ENCODE measurements at places on chromosomes 11 and 22.

DNA sequence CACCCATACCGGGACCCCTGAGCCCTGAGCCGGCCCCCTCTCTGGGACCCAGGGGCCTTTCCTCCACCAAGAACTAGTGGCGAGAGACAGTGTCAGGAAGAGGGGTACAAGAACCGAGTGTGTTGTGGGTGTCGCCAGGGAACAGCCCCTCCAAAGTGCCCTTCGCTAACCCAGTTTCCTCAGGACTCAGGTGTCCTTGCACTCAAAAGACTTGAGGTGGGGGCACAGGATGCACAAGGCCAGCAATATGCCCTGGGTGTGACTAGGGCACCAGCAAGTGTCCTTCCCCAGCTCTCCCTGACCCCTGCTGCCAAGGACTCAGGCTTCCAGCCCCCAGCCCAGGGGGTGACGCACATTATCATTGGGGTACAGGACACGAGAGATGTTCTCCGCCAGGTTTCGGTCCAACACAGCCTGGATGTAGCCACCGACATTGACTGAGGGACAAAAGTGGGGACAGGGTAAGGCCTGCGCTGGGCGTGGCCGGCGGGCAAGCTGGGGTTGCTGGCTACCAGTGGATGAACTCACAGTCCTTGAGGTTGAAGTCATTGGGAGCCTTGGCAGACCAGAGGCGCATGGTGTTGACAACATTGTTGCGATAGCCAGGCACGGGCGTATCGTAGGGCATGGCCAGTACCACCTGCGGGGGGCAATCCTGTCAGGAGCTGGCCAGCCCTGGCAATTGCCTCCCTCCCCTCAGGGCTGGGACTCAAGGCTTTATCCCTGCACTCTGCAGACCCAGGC is 4.7 kb downstream of the PYGM start:
- no peak for DNase-seq

- DNase-seq, result no peak
Observed at GRCh38 chr11:102415304-102415916, 37.2 kb downstream of the TMEM123 start.

GRCh38 chr22:27196606-27197005 is 539.2 kb downstream of the MIAT start:
- no peak for DNase-seq

- DNase-seq, result no peak
Observed at GRCh38 chr22:28139961-28140360, 220.9 kb upstream of the PITPNB start.

DNA sequence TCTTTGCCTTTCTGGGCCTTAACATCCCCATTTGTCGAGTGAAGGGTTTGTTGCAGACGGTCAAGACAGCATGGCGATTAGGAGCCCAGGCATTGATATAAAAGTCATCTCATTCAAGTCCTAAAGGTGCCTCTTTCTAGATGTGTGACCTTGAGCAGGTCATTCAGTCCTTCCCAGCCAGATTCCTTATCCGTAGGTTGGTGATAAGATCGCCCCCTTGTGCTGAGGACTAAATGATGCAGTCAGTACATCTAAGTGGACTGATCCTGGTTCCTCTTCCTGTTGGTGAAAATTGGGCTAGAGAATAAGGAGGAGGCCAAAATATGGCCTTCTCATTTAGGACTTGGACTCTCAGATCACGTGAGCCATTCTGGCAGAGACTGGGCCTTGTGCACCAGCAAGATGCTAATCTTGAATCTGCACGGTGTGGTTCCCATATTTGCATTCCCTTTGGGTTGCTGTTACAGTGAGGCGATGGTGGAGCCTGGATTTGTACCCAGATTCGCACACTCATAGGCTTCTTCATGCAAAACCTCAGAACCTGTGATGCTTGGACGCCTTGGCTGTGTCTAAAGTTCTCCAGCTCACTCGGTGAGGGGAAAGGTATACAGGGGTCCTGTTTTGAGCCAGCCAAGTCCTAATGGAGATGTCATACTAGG is 156.8 kb downstream of the MYO18B start:
- no peak for DNase-seq

- DNase-seq, result no peak
Observed at GRCh38 chr11:100922121-100922520, 207.5 kb downstream of the PGR start.

GRCh38 chr22:49076300-49077035 is 751.2 kb downstream of the BRD1 start:
- no peak for DNase-seq

DNA sequence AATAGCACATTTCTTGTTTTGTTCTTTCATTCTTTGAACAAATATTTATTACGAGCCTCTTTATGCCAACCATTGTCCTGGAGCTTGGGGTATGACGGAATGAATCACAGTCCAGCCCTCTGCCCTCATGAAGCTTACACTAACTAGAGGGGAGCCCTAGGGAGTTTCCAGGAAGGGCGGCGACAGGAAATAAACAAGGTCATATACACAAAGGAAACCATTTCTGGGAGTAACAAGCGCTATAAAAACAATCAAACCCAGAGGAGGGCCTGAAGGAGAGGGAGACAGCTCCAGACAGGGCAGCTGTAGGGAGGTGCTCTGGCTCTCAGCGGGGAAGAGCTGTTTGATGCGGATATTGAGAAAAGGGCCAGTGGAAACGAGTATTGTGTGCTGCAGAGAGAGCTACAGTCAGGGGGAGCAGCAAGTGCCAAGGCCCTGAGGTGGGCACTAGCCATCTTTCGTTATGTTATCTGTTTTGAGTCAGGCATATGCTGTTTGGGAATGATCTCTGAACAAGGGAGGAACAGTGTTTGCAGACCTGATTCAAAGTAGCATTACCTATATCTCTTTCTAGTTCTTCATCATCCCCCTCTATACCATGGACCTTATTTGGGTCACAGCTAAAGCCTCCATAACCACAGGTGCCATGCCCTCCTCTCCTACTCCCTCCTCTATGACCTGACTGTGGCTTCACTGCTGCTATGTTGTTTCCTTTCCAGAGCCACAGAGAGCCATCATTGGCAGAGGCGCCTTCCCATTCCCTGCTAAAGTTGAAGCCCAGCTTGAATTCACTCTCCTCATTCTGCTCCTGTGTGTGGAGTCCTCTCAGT is 15.3 kb upstream of the ZBTB16 start:
- no peak for DNase-seq

GRCh38 chr11:19463976-19464375 is 223.2 kb upstream of the E2F8 start:
- DNase-seq, result no peak

DNA sequence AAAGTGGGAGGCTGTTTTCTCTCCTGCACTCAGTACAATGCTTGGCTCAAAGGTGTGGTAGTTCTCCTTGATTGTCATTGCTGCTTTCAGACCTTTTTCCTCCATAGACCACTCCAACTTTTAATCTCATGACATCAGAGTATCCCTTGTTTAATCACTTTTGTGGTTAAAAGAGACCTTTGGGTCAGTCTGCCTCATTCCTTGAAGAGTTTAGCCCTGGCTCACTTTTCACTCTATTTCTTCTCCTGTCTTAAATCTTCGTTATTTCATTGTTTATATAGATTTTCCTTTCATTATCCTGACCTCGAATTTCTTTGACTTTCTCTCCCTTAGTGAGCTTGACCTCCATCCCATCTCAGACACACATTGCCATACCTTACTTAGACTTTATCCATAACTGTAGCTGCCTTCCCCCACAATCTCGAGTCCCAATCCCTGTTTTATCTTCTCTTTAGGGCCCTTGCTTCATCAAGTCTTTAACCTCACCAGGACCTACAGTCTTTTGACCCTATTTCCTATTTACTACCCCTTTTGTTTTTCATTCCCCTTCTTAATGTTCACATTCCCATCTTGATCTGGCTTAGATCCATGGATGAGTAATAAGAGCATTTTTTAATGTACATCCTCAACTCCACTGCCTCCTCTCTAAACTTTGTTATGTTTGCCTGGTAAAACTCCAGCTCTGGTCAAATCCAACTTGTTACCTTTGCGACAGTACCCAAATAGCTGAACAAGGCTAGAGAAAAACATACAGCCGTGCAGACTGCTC is 9.5 kb downstream of the ATXN10 start:
- no peak for DNase-seq

- DNase-seq, result no peak
Observed at GRCh38 chr11:114685097-114685496, 6.8 kb downstream of the NXPE2 start.

GRCh38 chr11:77806993-77807392 is 13.5 kb downstream of the RSF1 start:
- DNase-seq, result no peak

- DNase-seq, result no peak
Observed at GRCh38 chr22:38298312-38299005, 18.8 kb downstream of the CSNK1E start.

DNA sequence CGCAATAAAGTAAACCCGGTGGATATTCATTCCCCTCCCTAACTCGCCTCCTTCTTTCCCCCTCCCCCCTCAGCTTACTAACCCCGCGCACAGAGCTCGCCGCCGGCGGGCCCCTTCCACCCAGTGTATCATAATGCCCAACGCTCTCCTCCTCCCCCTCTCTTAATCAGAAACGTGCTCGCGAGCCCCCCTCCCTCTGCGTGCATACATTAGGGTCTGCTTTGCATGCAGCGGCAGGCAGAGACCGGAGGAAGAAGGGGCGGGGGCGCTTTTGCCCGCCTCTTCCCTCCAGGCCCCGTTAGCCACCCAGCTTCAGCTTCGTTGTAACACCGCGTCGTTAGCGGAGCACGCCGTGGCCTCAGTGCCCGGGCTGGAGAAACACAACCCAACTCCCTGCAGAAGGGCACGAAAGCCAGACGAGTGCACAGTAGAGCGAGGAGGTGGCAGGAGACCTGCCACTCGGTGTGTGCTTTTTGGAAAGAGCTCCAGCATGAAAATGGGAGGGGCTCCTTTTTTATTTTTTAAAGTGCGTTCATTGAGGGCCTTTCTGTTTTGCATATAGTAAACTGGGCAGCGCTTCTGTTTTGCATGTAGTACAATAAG is 901 bp upstream of the KMT2A start:
- peak; percentile 72 for DNase-seq

Measured in suprapubic skin (tissue), 4 donors.